ENCODE measurements at places on chromosomes 16 and 17.
A peak's percentile ranks its signal among the peaks of the same experiment; 100 is the strongest.

DNA sequence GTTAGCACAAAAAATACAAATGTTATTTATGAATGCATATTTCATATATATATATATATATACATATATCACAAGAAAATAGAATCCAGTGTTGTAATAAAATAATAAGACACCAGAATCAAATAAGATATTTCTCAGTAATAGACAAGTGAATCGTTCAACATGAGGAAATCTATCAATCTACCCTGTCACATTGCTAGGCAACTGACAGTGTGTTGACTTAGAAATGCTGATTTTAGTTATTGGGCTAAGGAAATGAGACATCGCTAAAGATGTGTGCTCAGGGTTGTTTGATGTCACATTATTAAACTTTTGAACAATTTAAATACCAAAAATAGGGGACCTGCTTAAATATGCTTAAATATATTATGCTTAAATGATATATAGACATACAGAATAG is 49.9 kb upstream of the DNAH9 start:
- no peak for DNase-seq

DNA sequence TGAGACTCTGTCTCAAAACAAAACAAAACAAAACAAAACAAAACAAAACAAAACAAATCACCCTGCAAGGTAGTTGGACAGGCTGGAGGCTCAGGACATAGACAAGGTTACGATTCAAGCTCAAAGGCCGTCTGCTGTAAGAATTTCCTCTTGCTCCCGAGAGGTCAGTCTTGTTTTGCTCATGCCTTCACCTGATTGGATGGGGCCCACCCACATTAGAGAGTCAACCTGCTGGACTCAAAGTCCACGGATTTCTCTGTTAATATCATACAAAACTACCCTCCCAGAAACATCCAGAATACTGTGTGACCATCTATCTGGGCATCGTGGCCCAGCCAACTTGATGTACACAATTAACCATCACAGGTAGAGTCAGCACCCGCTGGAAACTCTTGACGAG is 330.0 kb upstream of the EEF2KMT start:
- no peak for DNase-seq

DNA sequence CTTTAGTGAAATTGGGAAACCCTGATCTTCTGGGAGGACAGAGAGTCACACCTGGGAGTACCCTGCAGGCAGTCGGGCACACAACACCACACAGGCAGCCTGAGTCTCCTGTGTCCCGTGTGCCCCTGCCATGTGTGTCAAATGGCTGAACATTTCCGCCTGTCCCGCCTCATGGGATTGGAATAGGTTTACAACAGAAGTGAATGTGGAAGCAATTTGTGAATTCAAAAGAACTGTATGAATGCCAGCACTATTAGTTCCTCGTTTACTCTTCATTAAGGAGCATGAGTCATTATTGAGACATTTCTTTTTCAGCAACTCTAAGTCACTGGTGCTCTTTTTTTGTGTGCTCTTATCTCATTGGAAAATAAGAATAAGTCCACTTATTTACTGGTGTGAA is 226.5 kb downstream of the PMP22 start:
- peak; percentile 59 for DNase-seq

- DNase-seq = peak; percentile 88
Observed at GRCh38 chr16:81616321-81617020, 162.6 kb upstream of the PLCG2 start.

GRCh38 chr17:47295037-47295873 is 28.5 kb upstream of the EFCAB13 start:
- DNase-seq = no peak

DNA sequence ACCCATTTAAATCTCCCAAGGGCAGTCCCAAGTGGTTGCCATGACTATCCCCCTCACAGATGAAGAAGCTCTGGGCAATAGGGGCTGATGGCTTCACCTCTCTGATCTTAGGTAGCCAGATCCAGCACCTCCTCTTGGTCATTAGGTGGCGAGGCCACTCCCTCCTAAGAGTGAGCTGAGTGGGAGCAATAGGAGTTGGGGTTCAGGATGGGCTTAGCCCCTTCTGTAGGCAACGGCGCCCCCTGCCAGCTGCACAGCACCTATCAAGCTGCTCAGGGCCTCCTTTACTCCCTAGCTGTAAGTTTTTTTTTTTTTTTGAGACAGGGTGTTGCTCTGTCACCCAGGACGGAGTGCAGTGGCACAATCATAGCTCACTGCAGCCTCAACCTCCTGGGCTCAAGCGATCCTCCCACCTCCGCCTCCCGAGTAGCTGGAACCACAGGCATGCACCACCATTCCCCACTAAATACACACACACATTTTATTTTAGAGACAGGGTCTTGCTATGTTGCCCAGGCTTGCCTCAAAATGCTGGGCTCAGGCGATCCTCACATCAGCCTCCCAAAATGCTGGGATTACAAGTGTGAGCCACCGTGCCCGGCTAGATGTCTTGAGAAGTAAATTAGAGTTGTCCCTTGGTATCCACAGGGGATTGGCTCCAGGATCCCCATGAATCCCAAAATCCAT is 3.5 kb upstream of the RRAD start:
- no peak for DNase-seq

DNA sequence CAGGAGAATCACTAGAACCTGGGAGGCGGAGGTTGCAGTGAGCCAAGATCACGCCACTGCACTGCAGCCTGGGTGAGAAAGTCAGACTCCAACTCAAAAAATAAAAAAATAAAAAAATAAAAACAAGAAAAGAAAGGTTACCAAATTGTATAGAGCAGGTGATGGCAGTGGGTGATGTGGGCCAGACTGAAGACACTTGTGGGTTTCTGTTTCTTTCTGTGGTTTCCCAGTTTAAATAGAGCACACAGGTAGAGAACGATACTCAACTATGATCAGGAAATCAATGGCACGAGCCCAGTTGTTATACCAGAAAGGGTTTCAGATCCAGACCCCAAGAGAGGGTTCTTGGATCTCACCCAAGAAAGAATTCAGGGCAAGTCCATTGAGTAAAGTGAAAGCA is 32.6 kb downstream of the NUBP1 start:
- no peak for DNase-seq

- DNase-seq = no peak
Observed at GRCh38 chr17:73950593-73950914, 252.9 kb upstream of the RPL38 start.

DNA sequence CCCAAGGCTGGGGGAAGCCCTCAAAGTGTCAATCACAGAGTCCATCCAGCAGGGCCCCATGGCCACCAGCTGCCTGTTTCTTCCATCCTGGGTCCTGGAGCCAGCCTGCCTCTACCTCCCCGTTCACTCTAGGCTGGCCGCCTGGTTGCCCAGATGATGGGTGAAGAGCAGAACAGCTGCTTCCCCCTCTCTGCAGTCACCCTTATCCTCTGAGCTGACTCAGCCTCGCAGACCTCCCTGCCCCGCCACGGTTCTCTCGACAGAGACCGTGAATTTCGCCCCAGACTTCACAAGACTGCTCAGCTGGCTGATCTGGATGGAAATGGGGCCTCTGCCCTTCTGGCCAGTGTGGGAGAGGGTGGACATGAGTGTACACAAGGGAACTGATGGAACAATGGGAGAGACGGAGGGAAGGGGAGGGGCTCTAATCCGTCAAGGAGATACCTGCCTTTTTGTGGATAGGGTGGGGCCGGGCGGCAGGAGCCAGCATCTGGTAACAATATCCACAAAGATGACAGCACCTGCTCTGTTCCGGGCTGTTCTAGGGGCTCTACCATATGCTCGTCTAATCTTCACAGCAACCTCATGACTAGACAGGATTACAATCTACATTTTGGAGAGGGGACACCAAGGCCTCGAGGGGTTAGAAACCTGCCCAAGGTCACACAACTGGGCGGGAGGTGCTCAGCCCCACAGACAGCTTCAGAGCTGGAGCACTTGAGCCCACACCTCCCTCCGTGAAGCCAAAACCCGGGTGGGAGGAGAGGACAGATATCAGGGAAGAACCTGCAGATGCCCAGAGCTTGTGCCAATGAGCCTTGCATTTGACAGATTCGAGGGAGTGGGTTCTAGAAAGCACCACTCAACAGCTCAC is 136.0 kb downstream of the SDK2 start:
- DNase-seq = no peak

DNA sequence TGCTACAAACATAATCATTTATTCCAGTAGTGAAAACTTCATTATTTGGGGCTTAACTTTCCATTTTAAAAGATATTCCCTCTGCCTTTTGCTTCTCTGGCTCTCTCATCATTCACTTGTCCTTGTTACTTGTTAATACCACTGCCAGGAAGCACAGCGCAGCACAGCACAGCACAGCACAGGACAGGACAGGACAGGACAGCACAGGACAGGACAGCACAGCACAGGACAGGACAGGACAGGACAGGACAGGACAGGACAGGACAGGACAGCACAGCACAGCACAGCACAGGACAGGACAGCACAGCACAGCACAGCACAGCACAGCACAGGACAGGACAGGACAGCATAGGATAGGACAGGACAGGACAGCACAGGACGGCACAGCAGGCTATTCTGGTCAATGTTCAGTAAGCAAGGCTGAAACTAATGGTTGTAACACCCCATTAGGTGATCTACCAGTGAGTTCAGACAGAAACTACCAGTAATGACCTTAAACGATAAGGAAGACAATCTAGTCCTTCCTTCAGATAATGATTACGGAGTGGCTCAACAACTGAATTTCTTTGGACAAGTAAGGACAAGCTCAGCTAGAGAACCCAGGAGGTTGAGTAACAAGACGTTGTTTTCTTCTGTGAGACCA is 31.9 kb downstream of the COG1 start:
- no peak for DNase-seq

GRCh38 chr17:81386141-81386645 is 9.1 kb upstream of the BAHCC1 start:
- DNase-seq = no peak

- peak; percentile 47 for DNase-seq
Observed at GRCh38 chr16:56657555-56658326, at the start of gene MT1F. Gene MT1F (plus strand): TSS chr16:56657959. CDS start chr16:56658059, 100 bp downstream.

GRCh38 chr17:81118308-81119221 is 46.7 kb upstream of the PVALEF start:
- DNase-seq = no peak

GRCh38 chr16:30051518-30051917 is 14.0 kb upstream of the ALDOA start:
- DNase-seq = peak; percentile 76

DNA sequence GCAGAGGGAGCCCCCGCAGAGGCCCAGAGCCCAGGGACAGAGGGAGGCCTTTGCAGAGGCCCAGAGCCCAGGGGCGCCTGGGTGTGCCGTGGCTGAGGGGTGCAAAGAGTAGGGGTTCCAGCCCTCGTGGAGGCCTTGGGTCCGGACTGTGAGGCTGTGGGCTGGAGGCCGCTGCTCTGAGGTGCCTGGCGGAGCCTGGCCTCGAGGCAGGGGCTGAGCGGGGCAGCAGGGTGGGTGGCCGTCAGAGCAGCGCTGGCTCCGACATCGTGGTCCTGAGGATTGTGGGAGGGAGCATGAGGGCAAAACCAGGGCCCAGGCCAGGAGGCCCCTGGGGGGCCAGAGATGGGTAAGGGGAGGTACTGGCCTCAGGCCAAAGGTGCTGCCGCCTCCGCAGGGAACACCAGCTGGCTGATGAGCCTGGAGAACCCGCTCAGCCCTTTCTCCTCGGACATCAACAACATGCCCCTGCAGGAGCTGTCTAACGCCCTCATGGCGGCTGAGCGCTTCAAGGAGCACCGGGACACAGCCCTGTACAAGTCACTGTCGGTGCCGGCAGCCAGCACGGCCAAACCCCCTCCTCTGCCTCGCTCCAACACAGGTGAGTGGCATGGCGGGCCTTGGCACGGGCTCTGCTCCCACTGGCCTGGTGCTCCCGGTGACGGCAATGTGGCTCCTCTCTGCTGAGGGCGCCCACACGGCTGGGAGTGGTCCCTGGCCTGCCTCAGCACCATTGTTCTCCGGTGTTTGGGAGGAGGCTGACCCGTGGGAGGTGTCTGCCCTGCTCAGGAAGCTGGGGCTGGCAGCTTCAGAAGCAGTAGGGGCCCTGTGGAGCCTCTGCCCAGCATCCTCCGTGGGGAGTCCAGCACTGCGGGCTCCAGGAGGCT is 33.7 kb downstream of the TSC2 start:
- DNase-seq = no peak

DNA sequence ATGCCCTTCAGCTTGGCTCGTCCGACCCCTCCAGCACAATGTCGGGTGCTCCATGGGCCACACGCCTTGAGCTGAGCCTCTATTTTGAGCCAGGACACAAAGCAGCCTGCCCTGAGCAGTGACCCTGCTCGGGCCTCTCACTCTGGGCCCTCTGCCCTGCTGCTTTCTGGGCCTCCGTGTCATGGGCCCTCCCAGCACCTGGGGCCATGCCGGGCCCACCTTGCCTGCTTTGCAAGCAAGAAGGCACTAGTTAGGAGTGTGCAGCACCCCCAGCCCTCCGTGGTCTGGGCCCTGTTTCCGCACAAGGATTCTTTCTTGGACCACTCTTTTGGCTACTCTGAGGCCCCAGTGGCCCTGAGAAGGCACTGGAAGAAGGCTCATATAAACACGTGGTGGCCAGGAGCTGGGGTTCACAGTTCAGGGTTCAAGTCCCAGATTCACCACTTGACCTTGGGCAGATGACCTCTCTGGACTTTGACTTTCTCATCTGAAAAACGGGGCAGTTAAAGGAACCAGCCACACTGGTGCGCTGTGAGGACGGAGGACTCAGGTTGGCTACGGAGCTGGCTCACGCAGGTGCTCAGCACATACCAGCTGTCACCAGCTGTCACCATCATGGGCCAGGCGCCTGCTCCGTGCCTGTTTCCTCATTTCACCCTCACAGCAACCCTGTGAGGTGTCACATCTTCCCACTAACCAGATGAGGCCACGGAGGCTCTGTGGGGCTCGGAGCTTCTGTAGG is 166.0 kb upstream of the GSE1 start:
- no peak for DNase-seq

DNA sequence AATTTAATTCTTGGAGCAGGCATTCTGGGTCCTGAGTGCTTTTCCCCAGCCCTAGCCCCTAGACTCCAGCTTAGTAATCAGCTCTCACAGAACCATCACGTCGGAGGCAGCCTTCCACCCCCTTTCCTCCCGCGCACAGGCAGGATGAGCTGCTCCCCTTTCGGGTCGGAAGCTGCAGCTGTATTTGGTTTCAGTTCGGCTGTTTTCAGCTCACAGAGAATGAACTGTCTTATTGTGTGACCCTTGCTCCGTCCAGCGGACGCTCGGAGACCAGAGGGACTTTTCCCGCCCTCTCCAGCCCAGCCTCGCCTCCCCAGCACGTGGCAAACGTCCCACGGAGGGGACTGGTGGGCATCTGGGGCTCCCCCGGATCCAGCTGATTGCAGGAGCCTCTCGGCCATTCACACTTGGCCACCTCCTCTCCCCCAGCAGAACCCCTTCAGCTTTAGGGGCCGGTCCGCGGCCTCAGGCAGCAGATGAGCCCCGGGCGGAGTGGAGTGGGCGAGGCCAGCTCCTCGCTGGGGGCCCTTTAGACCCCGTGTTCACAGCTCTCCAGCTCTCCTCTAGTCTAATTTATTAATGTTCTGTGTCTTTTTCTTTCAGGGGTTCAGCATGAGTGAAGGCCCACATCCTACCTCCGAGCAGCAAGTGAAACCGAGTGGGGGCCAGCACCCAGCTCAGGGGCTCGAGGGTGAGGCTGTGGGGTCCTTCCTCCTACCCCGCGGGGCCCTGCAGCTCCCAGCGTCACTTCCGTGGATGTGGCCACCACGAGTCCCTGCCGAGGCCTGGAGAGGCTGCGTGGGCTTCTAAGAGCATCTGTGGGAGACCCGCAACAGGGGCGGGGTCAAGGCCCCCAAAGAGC is 863 bp upstream of the UTS2R start:
- peak; percentile 40 for DNase-seq

All from AG20443 (cell line).